ENCODE measurements at places on chromosomes 16 and 17. TPM values are rescaled to one million over a fixed set of nuclear protein-coding genes. Genes with fewer than 3 reads are reported as not detected.

DNA sequence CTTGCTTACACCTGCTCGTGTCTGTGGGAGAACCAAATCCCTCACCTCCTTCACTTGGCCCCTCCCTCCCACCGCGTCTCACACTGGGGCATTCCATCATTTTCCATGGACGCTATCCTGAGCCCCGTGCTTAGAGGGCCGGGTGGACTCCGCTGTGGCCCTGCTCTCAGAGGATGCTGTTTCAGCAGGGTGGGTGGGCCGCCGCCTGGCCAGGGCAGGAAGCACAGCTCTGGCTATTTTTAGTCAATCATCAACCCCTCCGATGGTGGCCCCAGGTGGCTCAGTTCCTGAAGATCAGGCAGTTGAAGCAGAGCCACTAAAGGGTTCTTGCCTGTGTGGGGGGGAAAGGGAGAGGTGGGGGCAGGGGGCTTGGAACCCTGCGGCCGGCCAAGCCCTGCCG is 230.3 kb downstream of the ENGASE start:
- no peak for DNase-seq

- no peak for DNase-seq
These were observed 78.9 kb upstream of the EEF2KMT start for GRCh38 chr16:5176505-5176904.

- DNase-seq = peak; percentile 42
These were observed 105.1 kb downstream of the CHD9 start for GRCh38 chr16:53159781-53160436.

DNA sequence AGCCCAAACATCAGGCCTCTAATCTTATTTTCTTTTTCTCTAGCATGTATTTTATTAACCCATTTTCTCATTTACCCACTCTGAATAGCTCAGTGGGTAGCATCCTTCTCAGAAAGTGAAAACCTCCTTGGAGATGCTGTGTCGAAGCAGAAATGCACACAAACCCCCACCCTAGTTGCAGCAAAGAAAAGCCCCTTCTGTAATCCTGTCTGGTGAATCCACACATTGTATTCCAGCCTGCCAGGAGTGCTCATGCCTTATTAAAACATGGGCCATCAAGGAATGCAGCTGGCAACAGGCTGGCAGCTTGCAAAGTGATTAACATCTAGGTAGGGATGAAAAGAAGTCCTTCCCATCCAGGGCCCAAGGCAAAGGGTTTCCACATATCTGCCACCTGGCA is 39.7 kb upstream of the AXIN2 start:
- no peak for DNase-seq

DNA sequence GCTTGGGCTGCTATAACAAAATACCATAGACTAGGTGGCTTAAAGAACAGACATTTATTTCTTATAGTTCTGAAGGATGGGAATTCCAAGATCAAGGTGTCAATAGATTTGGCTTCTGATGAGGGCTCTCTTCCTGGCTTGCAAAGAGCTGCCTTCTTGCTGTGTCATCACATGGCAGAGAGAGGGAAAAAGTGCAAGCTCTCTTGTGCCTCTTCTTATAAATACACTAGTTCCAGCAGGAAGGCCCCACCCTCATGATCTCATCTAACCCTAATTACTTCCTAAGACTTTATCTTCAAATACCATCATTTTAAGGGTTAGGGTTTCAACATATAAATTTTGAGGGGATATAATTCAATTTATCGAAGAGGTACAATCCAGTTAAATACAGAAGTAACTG is 30.6 kb downstream of the ABCA9 start:
- DNase-seq = no peak

- no peak for DNase-seq
These were observed 54.8 kb downstream of the RPH3AL start for GRCh38 chr17:297758-298157.

GRCh38 chr17:50129728-50130558 is at the start of gene SAMD14:
Gene SAMD14 (minus strand): TSS chr17:50130160. CDS start chr17:50124959, 5,201 bp downstream.
- DNase-seq = peak; percentile 29

DDX28 gene
- 9.1 TPM for total RNA-seq

FAM117A gene
- 12.0 TPM for total RNA-seq

Data from A172 (cell line).